Ureter (tissue), 1 donor: ENCODE measurements at places on chromosomes 2 and 18. TPM values are rescaled to one million over a fixed set of nuclear protein-coding genes. Genes with fewer than 3 reads are reported as not detected.
A peak's percentile ranks its signal among the peaks of the same experiment; 100 is the strongest.

GRCh38 chr2:56250153-56250729, 66.5 kb downstream of the CCDC85A start:
- DNase-seq: no peak

DNA sequence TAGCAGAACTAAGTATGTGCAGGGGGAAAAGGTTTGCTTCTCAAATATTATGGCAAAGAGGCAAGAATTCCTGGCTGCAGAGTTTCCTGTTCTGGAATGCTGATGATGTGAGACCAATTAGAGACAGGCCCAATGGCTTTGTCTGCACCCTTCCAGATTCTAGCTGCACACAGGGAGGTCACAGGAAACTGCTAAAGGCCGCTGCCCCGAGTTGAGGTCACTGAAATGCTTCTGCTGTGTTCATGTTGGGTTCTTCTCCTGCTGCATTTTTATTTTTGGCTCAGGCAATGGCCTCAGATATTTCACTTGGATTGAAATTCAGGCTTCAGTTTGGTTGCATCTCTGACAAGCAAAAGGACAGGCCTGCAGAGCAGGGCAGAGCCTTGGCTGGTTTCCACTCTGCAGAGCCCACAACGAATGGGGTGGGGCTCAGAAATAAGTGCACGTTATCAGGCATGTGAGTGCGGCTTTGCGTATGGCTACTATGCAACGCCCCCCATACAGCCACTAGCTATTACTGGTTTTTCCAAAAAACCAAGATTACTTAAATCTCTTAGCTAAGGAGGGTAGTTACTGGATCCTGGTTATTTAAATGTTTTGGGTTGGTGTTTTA, 66.9 kb upstream of the FZD5 start:
- DNase-seq: no peak

DNA sequence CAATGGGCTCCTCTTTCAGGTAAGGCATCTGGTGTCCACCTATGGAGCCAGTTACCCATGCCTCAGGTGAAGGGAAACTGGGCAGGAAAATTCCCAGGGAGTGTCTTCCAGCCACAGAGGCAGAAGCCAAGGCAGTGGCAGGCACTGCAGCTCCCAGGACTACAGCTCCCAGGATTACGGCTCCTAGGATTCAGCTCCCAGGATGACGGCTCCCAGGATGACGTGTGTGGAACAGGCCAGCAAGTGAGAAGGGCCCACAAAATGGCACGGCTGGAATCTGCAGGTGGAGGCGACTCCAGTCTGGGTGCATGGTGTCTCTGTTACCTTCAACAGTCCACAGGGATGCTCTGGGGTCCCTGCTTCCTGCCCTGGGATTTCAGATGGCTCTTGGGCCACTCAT, 92.1 kb downstream of the PTGR3 start:
- peak; percentile 26 for DNase-seq

CHST9 gene
- 3.6 TPM for total RNA-seq

DNA sequence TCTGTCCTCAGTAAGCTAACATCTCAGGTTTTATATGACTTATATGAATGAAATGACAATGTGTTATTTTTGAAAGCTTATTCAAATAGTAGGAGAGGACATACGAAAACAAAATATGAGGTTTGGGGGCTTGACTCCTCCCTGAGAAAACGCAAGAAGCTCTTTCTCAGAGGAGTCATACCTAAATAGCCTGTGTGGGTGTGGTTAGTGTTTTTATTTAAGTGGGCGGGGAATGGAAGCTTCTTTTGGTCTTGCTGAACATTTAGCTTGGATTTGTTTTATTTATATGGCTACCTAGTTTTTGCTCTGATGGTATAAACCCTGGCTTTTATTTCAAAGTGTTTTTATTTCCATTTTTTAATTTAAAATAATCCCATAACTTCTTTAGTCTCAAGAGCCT, 72.1 kb upstream of the DSG1 start:
- no peak for DNase-seq

GKN2 gene
- total RNA-seq: not detected

THSD7B gene
- 7.6 TPM for total RNA-seq

- DNase-seq: no peak
These were observed 207.3 kb upstream of the KCNH7 start for GRCh38 chr2:163045830-163046229.

UGT1A5 gene
- 21.3 TPM for total RNA-seq

SPDYA gene
- 2.5 TPM for total RNA-seq

MSTN gene
- total RNA-seq: 0.26 TPM

DNA sequence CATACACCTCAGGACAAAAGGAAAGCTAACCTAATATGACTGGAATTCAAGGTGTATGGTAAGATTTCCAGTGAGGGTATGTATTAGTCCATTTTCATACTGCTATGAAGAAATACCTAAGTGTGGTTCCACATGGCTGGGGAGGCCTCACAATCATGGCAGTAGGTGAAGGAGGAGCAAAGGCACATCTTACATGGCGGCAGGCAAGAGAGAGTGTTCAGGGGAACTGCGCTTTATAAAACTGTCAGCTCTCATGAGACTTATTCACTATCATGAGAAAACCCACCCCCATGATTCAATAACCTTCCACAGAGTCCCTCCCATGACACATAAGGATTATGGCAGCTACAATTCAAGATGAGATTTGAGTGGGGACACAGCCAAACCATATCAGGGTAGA, 186.0 kb downstream of the PLCL1 start:
- no peak for DNase-seq

PRKAG3 gene
- not detected for total RNA-seq

DNA sequence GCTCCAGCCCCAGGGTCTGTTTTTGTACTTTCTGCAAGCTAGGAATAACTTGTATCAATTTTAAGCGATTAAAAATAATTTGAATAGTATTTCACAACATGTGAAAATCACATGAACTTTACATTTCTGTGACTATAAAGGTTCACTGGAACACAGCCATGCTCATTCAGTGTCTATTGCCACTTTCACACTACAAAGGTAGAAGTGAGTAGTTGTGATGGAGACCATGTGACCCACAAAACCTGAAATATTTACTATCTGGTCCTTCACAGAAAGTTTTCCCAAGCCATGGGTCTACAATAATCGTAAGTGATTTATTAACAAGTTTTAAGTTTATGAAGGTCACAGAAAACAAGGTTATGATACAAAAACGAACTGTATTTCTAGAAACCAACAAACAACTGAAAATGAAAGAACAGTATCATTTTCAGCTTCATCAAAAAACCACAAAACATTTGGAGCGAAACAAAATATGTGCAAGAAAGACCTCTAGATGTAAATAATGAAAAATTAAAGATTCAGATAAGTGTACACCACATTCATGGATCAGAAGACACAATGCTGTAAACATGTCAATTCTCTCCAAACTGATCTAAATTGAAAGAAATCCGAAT, 68.9 kb upstream of the DNER start:
- DNase-seq: no peak

GRCh38 chr2:130853391-130853790, 16.7 kb downstream of the ARHGEF4 start:
- no peak for DNase-seq

GALR1 gene
- total RNA-seq: not detected
